ENCODE measurements at places on chromosomes 12 and 14.
A peak's percentile ranks its signal among the peaks of the same experiment; 100 is the strongest.

DNA sequence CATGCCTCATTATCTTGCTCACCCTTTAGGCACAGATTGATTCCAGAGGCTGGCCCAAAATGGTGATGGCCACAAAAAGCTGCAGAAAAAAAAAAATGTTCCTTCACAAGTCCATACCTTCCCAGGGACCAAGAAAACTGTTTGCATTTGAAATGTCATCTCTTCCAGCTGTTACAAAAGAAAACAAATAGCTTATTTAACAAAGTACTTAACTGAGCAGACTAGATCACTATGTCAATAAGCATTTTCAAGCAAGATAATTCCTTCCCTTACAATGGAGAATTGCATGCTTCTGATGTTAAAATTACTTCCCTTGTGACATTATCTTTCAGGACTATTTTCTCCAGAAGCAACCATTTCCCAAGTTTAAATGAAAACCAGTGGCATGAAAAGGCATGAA, 377.9 kb upstream of the KITLG start:
- DNase-seq: no peak

DNA sequence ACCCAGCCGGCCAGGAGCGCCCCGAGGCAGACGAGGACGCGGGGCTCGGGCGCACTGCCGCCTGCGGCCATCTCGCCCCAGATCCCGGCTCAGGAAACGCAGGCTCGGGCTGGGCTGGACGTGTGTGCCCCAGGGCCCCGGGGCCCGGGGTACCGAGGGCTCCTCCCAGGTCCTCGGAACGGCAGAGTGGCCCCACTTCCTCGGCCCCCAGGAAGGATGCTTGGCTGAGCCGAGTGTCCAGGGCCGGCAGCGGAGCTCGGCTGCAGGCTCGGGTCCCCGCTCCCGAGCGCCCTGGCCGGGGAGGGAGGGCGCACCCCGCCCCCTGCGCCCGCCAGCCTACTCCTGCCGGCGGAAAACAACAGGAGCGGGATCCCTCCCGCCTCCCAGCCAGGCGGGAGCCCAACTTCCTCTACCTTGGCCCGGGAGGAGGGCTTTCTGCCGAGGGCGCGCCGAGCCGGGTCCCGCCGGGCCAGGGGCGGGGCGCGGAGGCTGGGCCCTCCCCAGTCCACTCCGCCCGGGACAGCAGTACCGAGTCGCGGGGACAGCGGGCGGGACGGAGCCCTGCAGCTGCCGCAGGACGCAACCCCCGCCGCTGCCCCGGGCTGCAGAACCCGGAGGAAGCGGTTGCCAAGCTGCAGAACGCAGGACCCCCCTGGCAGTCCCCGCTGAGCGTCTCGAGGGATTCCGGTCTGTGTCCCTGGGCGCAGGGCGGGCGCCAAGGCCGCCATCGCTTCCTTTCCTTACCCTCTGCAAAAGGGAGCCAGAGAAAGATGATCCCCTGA, at the start of gene VSIG10:
Gene VSIG10, minus strand, starts transcription at position 411 of the 782 bp plus-strand sequence. Its CDS starts 340 bp downstream, at position 71.
- DNase-seq: peak; percentile 32

- DNase-seq: no peak
Observed at GRCh38 chr12:178829-179109, 35.2 kb downstream of the SLC6A12 start.

DNA sequence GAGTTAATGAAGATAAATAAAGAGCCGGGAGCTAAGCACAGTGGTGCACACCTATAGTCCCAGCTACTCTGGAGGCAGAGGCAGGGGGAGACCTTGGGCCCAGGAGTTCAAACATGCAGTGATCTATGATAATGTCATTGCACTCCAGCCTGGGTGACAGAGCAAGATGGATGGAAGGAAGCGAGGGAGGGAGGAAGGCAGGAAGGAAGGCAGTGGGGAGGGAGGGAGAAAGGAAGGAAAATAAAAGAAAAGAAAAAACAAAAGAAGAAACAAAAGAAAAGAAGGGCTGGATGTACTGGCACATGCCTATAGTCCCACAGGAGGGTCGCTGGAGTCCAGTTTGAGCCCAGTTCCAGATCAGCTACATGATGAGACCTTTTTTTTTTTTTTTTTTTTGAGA, 19.0 kb upstream of the SP7 start:
- no peak for DNase-seq

DNA sequence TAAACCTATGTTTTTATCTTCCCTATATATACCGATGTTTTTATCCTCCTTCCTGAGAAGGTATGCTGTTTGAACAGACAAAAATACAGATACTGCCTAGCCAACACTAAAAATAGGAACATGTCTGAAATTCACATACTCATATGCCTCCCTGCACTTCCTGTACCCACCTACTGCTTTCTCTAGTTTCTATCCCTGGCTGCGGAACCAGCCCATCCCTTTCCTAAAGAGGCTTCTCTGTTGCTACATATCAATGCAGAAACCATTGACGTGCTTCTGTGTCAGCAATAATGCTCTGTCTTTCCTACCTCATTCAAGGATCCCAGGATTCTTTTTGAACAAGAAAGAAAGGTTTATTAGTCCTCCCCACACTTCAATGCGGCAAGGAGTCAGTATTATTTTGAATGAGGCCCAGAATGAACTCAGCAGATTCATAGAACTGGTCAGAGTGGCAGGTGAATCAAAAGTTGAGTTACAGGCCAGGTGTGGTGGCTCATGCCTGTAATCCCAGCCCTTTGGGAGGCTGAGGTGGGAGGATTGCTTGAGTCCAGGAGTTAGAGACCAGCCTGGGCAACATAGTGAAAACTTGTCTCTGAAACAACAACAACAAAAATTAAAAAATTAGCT, 67.8 kb upstream of the NAP1L1 start:
- DNase-seq: no peak

DNA sequence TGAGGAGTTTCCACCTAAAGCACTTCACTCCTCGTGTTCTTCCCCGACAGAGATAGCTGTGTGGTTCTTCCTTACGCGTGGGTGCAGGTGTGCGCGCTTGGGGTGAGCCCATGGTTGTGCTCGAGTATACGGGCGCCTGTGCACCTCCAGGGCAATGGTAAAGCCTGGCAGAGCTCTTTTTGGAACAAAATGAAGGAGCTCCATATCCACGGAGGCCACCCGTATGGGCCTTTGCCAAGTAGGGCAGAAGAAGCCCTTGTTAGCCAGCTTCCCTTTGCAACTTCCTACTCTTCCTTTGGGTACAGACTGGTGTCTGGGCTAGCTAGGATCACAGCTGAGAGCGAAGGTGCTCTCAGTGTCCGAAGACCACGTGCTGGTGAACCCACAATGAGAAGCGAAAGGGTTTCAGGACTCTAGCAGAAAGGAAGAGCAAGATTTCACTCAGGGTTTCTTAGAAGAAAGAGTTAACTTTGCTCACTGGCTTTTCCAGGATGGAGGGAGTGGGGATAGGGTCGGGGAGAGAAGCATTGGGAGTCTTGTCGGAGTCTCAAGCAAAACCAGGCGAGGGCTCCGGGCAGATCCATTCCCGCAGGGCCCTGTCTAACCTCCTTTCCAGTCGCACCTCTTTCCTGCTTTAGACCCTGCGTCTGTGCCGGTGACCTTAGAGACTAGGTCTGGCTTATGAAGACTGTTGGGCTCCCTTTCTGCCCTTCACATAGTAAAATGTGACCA, 960 bp upstream of the LRFN5 start:
- DNase-seq: peak; percentile 5

- DNase-seq: no peak
Observed at GRCh38 chr14:44662250-44662891, 155.3 kb upstream of the FSCB start.

DNA sequence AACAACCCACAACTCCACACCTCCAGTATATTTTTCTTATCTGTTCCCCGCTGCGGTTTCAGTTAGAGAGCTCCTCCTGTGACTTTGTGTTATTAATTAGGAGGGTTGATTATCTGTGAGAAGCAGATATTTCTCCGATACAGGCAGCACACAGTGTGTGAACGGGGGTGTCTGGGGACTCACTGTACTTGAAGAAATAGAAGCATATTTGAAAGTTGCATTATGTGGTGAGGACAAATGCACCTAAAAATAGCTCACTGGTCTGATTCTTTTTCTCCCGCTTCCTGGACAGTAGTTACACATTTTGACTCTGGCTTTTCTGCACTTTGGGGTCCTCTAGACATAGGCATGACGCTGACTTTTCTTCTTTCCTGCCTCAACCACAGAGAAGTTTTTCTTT, 277.7 kb downstream of the VRK1 start:
- no peak for DNase-seq

GRCh38 chr12:6850796-6851152, 312 bp downstream of the CDCA3 start:
- DNase-seq: no peak

- peak; percentile 21 for DNase-seq
Observed at GRCh38 chr14:96962337-96962736, 165.2 kb downstream of the VRK1 start.

DNA sequence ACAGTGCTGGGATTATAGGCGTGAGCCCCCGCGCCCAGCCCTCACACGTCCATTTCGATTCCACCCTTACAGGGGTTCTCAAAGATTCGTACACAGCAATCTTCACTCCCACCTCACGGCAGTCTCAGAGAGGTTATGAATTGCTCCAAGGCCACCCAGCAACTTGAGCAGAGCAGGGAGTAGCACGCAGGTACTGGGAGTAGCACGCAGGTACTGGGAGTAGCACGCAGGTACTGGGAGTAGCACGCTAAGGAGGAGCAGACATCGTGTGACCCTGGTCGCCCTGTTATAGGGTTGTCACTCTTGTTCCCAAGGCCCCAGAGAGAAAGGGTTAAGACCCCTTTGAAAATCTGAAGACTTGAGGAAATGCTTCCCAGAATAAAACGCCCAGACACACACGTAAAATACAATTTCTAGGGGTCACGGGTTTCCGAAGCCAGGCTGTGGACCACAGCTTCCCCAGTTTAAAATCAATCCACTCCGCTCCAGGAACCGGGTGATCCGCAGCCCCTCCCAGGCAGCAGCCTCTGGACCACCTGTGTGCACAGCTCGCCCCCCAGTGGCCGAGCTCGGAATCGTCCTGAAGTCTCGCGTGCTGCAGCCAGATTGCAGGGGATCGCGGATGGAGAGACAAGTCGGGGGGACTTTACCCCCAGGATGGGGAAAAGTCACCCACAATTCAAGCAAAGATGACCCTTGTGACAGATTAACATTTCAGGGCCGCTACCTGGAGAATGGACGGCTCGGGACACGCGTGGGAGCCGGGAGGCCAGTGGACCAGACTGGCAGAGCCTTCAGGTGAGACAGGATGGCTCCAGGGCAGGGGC, 92.0 kb downstream of the SCARB1 start:
- peak; percentile 76 for DNase-seq

DNA sequence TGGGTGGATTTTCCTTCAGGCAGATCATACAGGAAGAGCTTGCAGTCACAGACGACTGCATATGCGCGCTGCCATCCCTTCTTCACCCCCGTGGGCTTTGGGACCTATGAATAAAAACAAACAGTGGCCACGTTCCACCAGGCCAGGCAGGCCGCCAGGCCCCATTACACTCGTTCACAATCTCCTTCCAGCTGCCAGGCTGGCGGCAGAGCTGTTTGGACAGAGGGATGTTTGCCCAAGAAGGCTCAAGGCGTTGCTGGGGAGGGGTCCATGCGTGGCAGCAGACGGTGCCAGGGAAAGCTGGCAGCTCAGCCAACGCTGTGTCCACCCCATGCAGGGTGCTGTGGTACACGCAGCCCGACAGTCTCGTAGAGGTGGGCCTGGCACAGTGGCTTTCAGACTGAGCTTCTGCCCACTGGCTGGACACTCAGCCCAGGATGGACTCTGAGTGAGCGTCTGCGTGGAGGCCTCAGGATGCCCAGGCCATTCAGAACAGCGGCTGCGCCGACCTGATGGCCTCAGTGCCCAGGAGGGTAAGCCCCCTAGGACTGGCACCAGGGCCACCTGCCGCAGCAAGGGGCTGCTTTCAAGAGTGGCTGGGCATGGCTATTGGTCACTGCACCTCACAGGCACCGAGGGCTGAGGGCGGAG, 27.5 kb downstream of the AMN start:
- DNase-seq: no peak

DNA sequence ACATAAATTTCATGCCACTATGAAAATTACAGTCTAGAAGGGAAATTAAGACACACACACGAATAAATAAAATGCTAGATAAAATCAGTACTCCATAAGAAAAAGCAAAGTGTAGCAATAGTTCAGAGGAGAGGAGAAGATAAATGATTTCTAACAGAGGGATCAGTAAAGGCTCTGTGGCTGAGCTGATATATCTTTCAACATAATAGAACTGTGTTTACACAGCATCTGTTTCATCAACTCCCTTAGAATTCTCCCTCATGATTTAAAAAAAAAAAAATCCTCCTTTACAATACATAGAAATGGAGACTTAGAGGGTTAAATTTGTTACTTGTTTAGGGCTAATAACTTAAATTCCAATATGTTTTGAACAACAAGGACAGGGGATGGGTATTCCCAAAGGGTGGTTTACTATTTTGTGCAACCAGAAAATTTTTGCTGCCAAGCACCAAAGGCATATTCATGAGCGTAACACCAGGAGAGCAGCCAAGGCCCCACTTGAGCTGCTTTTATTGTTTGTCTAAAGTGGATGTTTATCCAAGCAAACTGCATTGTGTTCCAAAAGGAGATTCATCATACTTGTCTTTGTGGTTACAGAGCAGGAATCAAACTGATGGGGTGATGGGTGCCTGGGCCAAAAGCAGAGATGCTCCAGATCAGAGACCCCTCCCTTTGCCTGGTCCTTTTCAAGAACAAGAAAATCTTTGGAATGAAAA, 162.7 kb downstream of the BMP4 start:
- no peak for DNase-seq

- no peak for DNase-seq
Observed at GRCh38 chr14:52455291-52456088, 96.8 kb downstream of the TXNDC16 start.

DNA sequence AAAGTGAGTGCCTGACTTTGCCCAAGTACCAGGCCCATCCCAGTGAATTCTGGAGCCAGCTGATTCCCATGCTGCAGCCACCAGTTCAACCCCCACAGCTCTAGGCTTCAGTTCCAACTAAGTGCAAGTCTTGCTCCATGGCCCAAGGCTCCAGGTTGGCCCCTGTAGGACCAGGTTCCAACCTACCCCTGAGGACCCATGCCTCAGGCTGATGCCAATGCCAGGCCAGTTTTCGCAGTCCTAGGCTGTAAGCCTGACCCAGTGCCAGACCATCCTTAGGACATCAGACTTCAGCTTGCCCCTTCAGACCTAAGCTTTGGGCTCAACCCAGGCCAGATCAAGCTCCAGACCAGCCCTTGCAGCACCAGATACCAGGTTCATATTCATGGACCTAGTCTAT, 352.6 kb downstream of the FSCB start:
- DNase-seq: no peak

DNA sequence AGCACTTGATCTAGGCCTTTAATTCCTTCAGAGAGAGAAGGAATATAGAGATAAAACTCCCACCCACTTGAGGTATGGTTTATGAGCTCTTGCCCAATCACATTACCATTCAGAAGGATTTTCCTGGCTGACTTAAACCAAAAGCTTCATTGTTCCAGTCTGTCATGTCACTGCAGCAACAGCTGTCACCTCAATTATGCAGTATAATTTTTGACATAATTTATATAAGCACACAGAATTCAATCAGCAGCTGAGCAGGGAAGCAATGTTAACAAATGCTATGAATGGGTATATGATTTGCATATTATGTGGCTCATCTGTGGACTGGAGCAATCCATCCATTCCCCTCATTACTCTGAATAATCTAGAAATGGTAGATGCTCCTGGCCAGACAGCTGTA, 40.3 kb downstream of the CBX5 start:
- no peak for DNase-seq

GRCh38 chr14:62126879-62127478, 364.8 kb downstream of the SNAPC1 start:
- peak; percentile 33 for DNase-seq

GRCh38 chr12:105357162-105357691, 26.7 kb downstream of the C12orf75 start:
- DNase-seq: no peak

- no peak for DNase-seq
Observed at GRCh38 chr12:2190896-2191533, 138.2 kb downstream of the CACNA1C start.
